ENCODE measurements at places on chromosomes 4 and X.

- no peak for DNase-seq
These were observed 53.0 kb downstream of the COQ2 start for GRCh38 chr4:83231620-83232076.

GRCh38 chrX:124269881-124270280, 62.6 kb upstream of the TEX13D start:
- no peak for DNase-seq

GRCh38 chr4:4406455-4407298, 19.8 kb downstream of the NSG1 start:
- DNase-seq, result no peak

GRCh38 chr4:100722866-100723459, 205.1 kb upstream of the EMCN start:
- DNase-seq, result no peak

GRCh38 chr4:76120199-76120598, 28.0 kb downstream of the NUP54 start:
- no peak for DNase-seq

- DNase-seq, result no peak
These were observed 148.7 kb downstream of the PTCHD1 start for GRCh38 chrX:23483396-23483795.

DNA sequence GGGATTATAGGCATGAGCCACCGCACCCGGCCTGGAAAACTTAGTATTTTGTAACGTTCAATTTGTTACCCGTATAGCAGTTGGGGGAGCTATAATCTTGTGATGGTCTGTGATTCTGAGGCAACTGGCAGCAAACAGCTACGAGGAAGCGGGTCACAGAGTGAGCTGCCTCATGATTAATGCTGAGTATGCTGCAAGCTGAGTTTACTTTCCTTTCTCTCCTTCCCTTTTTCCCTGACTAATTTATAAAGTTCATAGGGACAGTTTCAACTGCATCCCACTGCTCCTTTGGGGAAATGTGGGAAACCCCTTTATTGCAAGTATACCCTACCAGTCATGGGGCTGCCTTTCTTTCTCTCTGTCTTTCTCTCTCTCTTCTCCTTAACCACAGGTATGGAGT, 17.7 kb upstream of the ELOVL6 start:
- DNase-seq, result no peak

DNA sequence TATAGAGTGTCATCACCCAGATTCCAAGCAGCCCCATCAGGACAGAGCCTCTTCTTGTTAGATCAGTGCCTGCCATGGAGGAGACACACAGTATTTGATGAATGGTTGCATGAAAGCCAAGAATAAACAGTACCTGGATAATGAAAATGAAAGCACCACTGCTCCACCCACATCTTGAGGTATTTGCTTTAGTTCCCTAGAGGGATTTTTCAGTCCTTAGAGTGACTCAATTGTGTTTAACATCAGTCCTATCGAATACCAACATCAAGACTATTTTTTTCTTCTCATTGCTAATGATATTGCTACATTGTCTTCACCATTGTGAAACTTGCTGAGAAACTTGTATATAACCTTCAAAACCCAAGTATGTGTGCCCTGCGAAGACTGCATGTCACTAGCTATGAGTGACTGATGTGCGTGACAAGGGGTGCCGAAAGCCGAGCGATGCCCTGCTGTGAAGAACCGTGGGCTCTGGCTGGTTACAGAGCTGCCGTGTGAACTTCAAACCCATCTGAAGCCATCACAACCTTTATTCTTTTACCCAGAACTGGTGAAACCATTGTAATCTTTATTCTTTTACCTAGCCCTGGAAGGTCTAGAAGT, 211.3 kb upstream of the FAT1 start:
- DNase-seq, result no peak

Measured in stimulated activated CD4-positive, alpha-beta T cell treated with anti-CD3 and anti-CD28 coated beads, Interleukin-15, amount 100 ng/mL, for 48 hours (primary cell).